ENCODE measurements at places on chromosomes 5 and 9.

DNA sequence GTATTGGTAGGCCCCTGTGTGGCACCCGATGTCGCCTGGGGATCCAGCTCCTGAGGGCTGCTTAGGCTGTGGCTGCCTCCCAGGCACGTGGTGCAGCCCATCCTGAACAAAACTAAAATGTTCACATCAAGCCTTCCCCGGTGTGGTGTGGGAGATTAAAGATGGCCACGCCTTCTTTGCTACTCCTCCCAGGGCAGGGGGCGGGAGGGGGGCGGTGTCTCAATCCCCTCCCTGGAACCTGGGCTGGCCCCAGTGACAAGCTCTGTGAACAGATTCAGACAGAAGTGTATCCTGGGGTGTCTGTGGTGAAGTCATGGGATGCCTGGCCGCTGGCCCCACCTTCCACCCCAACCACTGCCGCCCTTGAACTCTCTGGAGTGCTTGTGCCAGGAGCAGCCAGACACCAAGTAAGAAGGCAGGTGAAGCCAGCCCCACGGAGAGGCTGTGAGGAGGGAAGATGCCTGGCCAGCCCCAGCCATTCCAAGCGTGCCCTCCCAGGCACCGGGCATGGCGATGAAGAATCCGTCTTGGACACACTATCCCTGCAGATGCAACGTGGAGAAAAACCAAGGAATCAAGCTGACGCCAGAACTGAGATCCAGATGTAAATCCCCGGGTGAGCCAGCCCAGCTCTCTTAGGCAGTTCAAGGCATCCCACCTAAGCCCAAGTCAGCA, 75.8 kb downstream of the AK8 start:
- DNase-seq = no peak

GRCh38 chr9:30198463-30199309, 2185.8 kb upstream of the ACO1 start:
- no peak for DNase-seq

GRCh38 chr5:97400537-97400936, 217.5 kb upstream of the RIOK2 start:
- DNase-seq = no peak

DNA sequence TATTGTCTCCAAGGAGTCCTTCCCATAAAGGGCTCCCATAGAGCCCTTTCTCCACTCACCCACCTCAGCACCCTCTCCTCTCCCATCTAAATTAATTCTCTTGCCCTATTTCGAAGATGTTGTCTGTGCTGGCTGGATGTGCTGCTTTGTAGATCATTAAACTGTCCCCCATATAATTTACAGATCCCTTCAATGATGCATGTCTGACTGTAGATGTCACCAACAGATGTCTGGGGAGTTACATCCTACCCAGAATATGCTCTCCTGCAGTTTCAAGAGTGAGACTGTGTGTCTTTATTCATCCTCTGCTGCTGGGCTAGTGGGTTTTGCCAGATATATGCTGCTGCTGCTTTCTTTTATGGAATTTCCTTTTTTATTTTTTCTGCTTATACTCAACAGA, 351.2 kb downstream of the MLLT3 start:
- no peak for DNase-seq

- DNase-seq = no peak
Measured at GRCh38 chr9:92754091-92754745, 10.4 kb downstream of the BICD2 start.

DNA sequence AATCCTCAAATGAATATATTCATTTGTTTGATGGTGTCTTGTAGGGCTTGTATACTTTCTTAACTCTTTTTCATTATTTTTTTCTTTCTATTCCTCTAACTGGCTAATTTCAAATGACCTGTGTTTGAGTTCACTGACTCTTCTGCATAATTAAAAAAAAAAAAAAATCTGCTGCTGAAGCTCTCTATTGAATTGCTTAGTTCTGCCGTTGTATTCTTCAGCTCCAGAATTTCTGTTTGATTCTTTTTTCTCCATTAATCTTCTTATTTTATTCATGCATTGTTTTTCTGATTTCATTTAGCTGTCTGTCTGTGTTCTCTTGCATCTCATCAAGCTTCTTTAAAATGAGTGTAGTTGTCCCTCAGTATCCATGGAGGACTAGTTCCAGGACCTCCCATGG, 244.6 kb downstream of the ROR2 start:
- no peak for DNase-seq

DNA sequence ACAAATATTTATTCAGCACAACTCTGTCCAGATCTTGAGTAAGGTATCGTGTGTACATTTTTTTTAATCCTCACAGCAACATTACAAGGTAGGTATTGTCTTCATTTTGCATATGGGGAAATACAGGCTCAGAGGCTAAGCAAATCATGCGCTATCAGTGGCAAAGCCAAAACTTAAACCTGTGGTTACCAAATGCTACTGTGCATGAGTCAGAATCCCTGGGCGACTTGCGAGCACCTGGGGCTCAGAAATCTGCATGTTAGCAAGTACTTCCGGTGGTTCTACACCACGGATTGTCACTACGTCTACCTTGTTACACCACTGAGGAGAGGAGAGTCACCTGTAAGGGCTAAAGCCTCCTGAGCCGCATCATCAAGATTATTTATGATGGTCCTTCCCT, 21.3 kb downstream of the C5orf58 start:
- DNase-seq = no peak

- DNase-seq = no peak
Measured at GRCh38 chr9:100426189-100426529, 784 bp upstream of the MSANTD3 start.

DNA sequence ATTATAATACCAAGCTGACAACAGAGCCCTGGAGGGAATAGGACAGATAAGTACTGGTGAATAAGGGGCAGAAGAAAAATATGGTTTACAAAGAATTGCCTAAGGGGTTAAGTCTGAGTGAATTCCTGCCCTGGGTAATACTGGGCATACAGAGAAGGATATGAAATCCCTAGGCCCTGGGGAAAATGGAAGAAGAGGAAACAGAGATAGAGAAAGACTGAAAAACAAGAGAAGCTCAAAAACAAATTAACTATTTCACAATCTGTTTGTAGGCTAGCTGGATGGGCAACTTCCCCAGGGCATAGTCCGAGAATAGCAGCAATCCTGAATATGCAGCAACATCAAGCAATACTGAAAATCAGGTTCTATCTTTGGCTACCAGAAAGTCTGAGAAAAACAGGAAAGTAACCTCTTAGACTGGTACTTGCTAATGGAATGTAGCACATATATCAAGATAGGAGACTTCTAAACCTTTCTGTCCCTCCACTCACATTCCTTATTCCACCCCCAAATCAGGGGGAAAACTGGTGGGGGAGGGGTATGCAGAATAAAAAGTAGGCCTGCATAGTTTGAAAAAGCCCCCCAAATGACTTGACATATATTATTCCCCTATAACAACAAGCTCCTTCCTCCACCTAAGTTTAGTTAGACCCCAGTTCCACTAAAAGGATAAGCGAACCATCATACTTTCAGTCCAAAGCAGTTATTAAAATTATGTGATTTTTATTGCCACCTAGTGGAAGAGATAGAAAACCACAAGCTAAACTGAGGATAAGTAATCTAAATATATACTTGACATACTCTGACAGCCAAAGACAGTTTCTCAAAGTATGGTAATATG, 20.6 kb downstream of the SLC38A9 start:
- no peak for DNase-seq

GRCh38 chr5:176400382-176401156, 12.0 kb downstream of the HIGD2A start:
- peak; percentile 8 for DNase-seq

GRCh38 chr5:64165500-64166200, at the start of gene RNF180:
TSS of gene RNF180 (plus strand) at chr5:64165843. CDS start at chr5:64200808, 34,965 bp downstream.
- peak; percentile 34 for DNase-seq

- DNase-seq = no peak
Measured at GRCh38 chr9:87663556-87663955, 62.4 kb upstream of the CTSL start.

- DNase-seq = no peak
Measured at GRCh38 chr9:70468291-70468690, 53.8 kb upstream of the KLF9 start.

GRCh38 chr5:87151547-87151946, 116.1 kb upstream of the RASA1 start:
- no peak for DNase-seq

DNA sequence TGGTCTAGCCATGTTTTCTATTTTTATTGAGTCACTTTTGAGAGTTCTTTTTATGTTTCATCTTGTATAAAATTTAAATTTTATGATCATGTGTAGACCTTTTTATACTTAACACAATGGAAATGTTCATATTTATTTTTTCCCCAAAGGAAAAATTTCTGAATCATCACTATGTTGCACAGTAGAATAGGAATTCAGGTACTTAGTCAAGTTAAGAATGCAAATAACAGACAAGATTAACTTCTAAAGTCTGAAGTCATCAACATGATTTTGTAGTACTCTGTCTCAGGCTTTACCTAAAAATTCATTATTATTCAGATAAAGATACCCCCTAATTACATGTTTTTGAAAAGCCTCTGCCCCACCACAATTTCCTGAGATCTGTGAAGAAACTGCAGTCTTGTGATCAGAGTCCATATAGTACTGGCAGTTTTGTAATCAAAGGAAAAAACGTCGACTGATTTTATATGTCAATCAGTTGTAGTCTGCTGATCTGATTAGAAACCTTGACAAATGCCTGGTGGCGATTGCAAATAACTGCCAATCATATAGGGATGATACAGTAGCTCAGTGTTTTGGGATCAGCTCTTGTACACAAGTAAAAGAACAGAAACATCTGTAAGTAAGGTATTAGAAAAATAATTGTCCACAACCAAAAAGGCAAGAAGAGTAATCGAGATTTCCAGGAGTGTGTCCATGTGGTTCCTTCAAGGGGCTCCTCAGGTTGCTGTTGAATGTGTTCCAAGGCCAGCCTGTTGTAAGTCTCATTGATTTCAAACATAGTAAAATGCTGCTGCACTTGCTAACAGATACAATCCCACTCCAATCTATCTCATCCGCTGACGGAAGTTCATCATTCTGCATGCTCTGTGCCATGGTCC, 352.4 kb downstream of the ARRDC3 start:
- no peak for DNase-seq

DNA sequence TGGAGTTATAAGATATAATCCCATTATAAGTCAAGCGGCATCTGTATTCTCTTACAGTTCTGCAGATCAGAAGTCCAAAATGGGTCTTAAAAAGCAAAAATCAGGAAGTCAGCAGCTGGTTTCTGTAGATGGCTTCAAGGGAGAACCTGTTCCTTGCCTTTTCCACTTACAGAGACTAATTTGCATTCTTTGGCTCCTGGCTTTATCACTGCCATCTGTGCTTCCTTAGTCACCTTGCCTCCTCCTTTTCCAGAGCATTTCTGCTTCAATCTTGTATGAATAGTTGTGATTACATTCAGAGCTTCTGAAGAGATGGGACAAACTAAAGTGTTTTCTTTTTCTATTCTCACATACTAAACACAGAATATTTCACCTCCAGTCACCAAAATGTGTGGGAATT, 647.3 kb upstream of the GRAMD2B start:
- DNase-seq = no peak

DNA sequence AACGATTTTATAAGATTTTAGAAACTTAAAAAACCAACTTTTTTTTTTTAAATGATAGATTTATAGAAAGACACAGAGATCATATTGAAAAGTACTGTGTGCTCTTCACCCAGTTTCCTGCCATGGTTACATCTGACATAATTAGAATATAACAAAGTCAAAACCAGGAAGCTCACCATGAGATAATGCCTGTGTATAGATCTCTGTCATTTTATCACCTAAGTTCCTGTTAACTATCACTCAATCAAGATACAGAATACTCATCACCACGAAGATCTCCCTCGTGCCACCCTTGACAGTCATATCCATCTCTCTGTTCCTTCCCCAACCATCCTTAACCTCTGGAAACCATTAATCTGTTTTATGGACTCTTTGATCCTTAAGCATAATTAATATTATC, 39.1 kb downstream of the POC5 start:
- DNase-seq = no peak

- DNase-seq = no peak
Measured at GRCh38 chr9:112868461-112868860, 22.2 kb downstream of the SLC46A2 start.

GRCh38 chr5:173327084-173327947, 898 bp downstream of the STC2 start:
- DNase-seq = no peak

GRCh38 chr5:34030048-34030447, 13.0 kb downstream of the C1QTNF3 start:
- no peak for DNase-seq

- no peak for DNase-seq
Measured at GRCh38 chr9:122204055-122204454, 24.7 kb downstream of the LHX6 start.

DNA sequence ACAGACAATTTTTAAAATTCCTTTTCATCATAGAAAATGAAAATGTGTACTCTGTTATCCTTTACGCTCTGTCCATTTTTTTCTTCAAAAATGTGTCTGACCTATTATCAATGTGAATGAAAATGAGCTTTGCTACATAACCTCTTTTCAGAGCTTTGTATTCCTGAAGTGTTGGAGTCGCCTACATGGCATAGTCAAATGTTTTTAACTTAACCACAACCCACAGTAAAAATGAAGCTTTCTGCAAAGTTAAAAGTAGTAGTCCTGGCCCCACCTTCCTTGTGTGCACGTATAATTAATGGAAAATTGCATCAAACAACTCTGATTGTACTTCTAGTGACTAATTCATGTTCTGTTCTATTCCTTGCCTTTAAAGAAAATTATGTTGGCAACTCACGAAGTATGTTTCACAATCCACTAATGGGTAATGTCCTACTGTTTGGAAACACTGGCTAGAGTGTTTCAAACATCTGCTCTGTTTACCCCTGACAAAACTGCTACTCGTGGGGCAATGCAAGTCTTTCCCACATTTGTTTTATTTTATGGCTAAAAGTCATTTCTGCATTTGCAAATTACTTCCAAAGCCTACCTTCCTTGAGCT, 18.6 kb upstream of the PSAT1 start:
- DNase-seq = no peak

DNA sequence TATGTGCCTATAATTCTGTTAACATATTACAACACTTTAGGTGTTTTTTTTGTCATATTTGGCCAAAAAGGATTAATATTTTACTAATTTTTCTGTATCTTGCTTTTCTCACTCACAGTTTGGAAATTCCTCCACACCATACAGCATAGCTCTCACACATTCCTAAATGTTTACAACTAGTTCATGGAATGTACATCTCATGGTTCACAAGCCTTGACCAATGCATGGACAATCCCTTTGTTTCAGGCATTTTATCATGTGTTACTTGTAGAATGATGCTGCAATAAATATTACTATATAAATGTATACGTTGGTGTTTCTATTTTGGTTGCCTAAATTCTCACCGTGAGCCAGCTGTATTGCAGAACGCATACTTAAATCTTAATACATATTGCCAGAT, 80.5 kb upstream of the SPATA31C2 start:
- no peak for DNase-seq

GRCh38 chr5:131389096-131389868, 125.4 kb downstream of the CDC42SE2 start:
- no peak for DNase-seq

Measured in 8988T (cell line).